Effector memory CD8-positive, alpha-beta T cell (primary cell): ENCODE measurements at places on chromosomes 16 and 17.
A peak's percentile ranks its signal among the peaks of the same experiment; 100 is the strongest.

DNA sequence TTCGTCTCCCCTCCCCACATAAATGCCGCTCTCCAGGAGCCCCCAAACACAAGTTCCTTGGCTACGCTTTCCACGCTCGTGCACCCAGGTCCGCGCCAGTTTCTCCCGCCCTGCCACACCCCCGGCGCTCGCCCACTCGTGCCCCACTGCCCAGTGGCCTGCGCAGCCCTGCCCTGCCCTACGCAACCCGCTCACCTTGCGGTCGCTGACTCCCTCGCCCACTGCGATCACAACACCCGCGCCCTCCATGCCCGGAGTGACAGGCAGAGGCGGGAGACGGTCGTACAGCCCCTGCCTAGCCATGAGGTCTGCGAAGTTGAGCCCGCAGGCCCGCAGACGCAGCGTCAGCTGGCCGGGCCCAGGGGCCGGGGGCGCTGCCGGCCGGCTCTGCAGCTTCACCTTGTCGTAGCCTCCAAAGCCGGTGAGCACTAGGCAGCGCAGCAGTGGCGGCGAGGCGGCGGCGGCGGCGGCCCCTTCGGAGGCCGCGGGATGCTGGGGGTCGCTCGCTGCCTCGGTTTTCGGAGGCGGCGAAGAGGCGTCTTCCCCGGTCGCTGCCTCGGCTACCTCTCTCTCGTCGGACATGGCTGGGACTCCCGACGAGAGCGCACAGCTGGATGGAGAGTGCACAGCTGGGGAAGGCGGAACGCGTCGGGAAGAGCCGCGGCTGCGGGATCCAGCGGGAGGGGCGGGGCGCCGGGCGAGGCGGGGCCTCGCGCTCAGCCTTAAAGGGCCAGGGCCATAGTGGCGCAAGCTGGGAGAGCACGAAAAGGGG lies at the start of gene VAT1:
Gene VAT1 (minus strand): TSS at position 645 of the 772 bp plus-strand sequence. CDS start 63 bp downstream, at position 582.
- DNase-seq, result peak; percentile 46

GRCh38 chr17:8365143-8365542 lies 11.4 kb downstream of the KRABD2 start:
- DNase-seq, result no peak

GRCh38 chr16:86752582-86753175 lies 174.3 kb downstream of the FOXL1 start:
- DNase-seq, result no peak

DNA sequence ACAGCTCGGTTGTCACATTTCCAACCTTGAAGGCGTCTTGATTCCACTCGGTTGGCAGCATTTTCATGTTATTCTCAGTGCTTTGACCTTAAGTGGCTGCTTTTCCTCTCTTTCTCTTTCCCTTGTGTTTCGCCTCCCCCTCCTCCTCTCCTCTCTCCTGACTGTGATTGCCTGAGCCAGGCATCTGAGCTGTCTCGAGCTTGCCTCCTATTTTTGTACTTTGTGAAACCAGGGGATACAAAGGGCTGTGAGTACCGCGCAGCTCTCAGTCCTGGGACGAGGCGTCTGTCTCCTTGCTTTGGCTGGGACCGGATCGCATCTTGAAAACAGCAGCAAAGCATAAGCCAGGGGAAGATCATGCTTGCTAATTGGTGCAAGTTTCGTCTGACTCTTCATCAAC lies 48.8 kb upstream of the SDK2 start:
- DNase-seq, result no peak

GRCh38 chr16:65745-66144 lies 6.7 kb downstream of the RHBDF1 start:
- peak; percentile 90 for DNase-seq

DNA sequence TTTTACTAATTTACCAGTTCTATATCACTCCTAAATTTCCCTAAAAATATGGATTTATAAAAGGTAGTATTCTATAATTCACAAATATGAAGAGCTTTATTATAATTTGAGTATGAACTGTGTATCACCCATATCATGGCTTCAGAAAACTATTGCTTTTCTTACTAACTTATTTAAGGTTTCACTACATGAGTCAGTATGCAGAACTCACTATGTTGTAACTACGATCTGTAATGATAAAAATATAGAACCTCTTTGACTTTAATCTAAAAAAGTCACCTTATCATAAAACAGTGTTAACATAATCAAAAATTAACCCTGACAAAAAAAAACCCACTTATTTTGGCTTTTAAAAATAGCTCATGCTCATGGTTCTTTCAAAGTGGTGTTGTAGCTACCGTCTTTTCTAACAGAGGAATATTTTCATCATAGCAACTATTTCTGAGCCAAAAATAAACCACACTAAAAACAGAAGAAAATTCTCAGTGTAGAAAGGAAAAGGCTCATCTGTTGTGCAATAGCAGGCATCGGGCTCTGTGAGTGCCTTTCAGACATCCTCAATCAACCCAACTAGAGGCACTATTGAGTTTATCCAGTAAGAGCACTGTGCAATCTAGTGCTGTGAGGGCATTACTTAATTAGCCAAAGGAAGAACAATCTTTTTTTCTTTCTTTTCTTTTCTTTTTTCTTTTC lies 42.1 kb downstream of the ITGAM start:
- DNase-seq, result no peak

DNA sequence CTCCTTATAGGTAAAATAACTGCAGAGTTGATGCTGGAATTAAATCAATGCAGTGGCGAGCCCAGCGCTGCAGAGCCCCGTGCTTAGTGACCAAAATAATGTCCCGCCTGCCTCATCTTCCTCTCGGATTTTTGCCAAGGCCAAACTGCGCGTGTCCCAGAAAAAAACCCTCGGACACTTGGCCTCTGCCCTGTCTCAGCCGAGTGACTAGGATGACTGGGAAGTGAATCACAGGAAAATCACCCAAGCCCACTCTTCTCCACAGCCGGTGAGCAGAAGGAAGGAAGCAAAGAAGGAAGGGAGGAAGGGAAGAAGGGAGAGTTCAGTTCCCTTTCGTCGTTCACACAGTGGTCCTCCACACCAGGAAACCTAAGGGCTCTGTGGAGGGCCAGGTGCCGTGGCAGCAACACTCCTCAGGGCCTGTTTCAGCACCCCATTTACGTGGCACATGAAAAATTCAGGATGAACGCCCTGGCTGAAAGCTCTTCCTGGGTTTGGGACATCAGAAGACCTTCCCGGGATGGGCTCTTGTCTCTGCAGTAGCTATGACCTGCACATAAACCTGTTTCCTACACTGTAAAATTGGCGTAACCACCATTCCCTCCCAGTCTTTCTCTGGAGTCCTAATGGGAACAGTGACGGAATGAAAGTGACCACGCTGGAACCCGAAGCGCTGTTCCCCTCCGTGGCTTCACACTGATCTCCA lies 25.4 kb upstream of the HOXB13 start:
- DNase-seq, result no peak

GRCh38 chr16:14539156-14539555 lies 90.9 kb downstream of the PARN start:
- no peak for DNase-seq

GRCh38 chr16:81718637-81719036 lies 60.5 kb upstream of the PLCG2 start:
- no peak for DNase-seq

DNA sequence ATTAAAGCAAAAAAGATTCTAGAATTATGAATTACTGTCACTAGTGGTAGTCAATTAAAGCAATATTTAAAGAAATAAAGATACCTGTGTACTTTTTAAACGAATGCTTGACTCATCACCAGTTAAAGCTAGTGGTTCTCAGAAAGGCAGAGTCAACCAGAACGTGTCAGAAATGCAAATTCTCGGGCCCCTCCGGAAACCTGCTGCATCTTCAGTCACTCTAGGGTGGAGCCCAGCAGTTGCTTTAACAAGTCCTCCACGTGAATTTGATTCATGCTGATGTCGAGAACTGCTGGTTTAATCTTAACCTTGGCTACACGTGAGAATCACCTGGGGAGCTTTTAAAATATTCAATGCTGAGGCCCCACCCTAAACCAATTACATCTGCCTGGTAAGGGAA lies 169.8 kb upstream of the SDK2 start:
- no peak for DNase-seq

DNA sequence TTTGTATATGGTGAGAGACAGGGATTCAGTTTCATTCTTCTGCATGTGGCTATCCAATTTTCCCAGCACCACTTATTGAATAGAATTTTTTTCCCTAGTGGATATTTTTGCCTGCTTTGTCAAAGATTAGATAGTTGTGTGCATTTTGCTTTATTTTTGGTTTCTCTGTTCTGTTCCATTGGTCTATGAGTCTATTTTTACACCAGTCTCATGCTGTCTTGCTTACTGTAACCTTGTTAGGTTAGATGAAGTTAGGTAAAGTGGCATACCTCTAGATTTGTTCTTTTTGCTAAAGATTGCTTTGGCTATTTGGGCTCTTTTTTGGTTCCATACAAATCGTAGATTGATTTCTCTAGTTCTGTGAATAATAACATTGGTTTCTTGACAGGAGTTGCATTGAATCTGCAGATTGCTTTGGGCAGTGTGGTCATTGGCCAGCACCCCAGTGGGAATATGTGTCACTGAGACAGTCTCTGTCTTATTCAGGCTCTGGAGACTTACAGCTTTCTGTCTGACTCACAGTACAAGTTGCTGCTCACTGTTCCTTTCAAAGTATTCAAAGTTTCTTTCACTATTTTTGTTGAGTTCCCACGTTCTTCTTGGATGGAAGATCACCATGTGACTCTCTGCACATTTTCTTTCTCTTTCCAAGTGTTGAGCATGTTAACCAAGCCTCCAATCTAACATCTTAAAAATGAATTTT lies 709.1 kb downstream of the CDH11 start:
- DNase-seq, result no peak

DNA sequence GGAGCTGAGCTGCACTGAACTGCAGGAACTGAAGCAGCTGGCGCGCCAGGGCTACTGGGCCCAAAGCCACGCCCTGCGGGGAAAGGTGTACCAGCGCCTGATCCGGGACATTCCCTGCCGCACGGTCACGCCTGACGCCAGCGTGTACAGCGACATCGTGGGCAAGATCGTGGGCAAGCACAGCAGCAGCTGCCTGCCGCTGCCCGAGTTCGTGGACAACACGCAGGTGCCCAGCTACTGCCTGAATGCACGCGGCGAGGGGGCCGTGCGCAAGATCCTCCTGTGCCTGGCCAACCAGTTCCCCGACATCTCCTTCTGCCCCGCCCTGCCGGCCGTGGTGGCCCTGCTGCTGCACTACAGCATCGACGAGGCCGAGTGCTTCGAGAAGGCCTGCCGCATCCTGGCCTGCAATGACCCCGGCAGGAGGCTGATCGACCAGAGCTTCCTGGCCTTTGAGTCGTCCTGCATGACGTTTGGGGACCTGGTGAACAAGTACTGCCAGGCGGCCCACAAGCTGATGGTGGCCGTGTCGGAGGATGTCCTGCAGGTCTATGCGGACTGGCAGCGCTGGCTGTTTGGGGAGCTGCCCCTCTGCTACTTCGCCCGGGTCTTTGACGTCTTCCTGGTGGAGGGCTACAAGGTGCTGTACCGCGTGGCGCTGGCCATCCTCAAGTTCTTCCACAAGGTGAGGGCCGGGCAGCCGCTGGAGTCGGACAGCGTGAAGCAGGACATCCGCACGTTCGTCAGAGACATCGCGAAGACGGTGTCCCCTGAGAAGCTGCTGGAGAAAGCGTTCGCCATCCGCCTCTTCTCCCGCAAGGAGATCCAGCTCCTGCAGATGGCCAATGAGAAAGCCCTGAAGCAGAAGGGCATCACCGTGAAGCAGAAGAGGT lies 17.3 kb upstream of the ATP6V0C start:
- DNase-seq, result no peak

- DNase-seq, result no peak
These were observed 1.7 kb downstream of the ADORA2B start for GRCh38 chr17:15946611-15947120.

GRCh38 chr17:69864462-69864861 lies 210.6 kb upstream of the KCNJ16 start:
- no peak for DNase-seq

GRCh38 chr17:70610161-70610560 lies 440.8 kb downstream of the KCNJ2 start:
- no peak for DNase-seq

DNA sequence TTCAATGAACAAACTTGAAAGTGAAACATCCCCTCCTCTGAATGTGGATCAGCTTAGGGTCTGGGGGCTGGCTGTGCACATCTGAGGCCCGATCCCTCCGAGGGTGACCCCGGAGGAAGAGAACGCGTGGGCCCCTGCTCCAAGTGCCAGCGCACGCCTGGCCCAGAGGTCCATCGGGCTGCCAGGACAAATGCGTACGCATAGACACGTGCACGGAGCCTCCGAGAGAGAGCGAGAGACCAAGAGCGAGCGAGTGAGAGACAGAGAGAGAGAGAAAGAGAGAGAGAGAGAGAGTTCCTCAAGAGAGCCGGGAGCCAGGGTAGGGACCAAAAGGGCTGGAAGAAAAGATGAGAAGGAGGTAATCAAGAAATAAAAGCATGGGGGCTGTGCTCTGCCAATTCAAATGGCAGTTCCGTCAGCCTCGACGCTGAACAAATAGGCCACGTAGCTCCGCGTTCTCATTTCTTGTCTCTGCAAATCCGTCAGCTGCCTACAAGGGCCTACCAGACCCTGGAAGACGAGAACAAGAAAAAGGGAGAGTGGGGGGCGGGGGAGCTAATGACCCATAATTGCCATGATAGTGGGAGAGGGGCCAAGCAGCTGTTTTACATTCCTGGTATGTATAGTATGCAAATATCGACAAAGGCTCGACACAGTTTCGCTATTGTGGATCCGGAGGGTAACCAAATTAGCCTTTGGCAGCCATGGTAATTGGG lies 435.3 kb upstream of the ZFHX3 start:
- DNase-seq, result no peak

DNA sequence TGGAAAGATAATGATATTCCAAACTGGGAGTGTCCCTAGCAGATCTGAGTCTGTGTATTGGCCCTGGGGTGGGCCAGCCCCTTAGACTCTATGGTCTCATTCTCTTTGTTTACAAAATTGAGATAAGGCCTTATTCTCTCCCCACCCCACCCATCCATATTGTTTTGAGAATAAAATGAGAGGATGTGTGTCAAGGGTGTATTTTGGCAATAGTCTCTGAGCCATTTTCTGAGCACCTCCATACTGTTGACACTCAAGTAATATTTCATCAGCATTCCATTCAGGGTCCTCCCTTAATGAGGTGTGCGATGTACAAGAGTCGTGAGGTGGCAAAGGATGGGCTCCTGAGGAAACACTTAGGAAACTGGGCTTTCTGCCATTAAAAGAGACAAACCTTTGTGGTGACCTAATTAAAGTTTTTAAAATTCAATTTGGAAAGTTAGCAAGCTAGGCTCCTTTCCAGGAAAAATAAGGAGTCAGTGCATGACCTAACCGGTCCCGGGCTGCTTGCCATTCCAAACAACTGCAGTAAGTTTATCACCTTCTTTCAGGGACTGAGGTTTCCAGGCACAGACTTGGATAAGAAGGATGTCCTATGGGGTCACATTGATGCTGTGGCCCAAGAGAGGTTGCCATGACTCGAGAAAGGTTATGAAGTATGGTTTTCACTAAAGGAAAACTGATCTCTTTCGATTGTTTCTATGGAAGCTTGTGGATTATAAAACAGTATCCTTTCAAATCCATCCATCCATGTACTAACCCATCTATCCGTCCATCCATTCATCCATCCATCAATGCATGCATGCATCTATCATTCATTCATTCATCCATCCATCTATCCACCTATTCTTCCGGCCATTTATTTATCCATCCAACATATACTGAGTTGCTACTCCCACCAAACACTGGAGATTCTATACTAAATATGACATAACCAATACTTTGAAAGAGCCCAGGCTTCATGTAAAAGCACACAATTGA lies 443.3 kb downstream of the UTP18 start:
- no peak for DNase-seq

GRCh38 chr17:58570758-58571157 lies 56.3 kb upstream of the MTMR4 start:
- DNase-seq, result no peak

- DNase-seq, result no peak
These were observed 40.2 kb upstream of the BPTF start for GRCh38 chr17:67785122-67785477.

GRCh38 chr17:76293106-76293505 lies 15.0 kb downstream of the QRICH2 start:
- no peak for DNase-seq
